ENCODE measurements at places on chromosomes 2 and 18.

DNA sequence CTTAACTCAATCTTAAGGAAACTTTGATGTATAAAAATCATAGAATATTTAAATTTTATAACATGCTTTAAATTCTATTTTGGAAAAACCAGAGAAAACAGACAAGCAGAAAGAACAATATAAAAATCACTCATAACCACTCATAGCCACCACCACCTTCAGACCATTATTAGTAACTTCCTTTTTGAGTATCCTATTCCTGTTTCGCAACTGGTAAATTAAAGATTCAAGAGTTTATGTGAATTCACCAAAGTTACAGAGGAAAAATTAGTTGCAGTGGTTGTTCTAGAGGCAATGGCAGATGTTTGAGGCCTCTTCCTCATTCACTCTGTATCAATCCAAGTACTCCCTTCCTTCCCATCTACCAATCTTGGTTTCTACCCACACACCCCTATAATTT, 49.3 kb upstream of the PROKR1 start:
- DNase-seq: no peak

DNA sequence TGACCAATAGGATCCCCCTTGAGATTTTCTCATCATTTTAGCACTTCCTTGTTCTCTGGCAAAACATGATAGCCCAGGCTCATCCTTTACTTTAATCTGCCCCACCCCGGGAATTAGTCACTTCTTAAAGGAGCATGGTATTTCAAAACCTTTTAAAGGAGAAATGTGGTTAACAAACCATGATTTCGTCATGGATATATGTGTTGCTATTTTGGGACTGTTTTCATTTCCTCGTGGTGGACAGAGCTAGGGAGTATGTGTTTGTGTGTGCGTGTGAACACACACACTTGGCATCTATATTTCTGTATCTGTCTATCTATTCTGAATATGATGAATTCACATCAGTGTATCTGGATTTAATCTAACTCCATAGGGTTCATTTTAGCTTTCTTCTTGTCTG, 128.1 kb downstream of the BIRC6 start:
- no peak for DNase-seq

DNA sequence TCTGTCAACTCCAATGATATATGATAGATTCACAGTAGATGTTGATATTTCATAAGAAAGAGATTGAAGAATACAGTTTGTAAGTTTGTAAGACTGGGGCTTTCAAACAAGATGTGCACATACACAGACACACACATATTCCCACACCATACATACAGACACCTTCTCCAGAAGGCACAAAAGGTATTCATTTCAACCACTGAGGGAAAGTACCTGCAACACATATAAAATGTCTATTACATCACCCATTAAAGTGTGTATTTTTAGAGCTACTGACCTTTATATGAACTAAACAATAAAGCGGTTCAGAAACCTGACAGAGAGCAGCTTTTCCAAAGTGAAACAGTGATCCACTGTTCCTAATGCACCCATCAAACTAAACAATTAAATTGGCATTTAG, 53.3 kb downstream of the CCDC148 start:
- no peak for DNase-seq

- peak; percentile 86 for DNase-seq
Observed at GRCh38 chr18:62524440-62525200, 1.8 kb downstream of the ZCCHC2 start.

- DNase-seq: no peak
Observed at GRCh38 chr2:218023636-218024035, 20.8 kb upstream of the TNS1 start.

DNA sequence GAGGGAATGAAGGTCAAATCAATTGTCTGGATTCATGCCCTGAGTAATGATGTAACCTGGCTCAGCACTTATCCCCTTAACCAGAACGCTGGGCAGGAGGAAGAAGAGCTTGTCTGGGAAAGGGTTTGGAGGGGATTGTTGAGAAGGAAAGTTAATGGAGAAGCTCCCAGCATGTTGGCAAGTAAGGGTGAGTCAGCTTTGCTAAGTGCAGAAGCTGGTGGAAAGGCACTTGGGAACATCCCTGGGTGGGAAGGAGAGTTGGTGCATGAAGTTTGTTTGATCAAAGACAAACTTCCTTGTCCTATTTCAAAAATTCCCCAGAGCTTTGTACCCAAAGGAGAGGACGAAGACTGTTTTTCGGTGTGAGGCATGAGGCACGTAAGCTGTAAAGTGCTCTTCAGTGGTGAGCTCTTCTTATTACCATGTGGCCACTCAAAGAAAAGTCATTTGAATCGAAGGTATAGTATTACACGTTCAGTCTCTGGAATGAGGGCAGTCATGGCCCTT, 17.6 kb upstream of the DAW1 start:
- no peak for DNase-seq

- DNase-seq: no peak
Observed at GRCh38 chr2:82539280-82539621, 1919.8 kb downstream of the SUCLG1 start.

- DNase-seq: no peak
Observed at GRCh38 chr2:204869132-204869823, 324.0 kb downstream of the PARD3B start.

- DNase-seq: no peak
Observed at GRCh38 chr2:230660294-230661060, 52.2 kb upstream of the CAB39 start.

- DNase-seq: no peak
Observed at GRCh38 chr2:191025135-191025534, 11.2 kb upstream of the STAT1 start.

- no peak for DNase-seq
Observed at GRCh38 chr2:230949966-230950873, 25.2 kb upstream of the GPR55 start.

GRCh38 chr2:209424199-209424701, 403 bp downstream of the MAP2 start:
- DNase-seq: peak; percentile 84

DNA sequence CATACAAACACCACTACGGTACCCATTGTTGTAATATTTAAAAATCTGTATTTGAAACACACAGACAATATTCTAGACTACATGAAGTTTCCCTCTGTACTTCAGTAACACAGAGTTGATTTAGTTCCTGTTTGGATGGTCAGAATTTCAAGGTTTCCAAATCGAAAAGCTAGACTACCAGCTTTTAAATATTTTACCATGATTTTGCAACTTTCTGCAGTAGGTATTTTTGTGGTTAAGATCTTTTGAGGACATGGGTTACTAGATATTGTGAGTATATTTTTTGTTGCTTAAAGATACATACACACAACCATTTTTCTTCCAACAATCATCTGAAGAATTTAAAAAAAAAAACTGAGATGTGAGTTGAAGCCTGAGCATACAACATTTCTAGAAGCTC, 10.9 kb downstream of the SERPINB5 start:
- DNase-seq: no peak

DNA sequence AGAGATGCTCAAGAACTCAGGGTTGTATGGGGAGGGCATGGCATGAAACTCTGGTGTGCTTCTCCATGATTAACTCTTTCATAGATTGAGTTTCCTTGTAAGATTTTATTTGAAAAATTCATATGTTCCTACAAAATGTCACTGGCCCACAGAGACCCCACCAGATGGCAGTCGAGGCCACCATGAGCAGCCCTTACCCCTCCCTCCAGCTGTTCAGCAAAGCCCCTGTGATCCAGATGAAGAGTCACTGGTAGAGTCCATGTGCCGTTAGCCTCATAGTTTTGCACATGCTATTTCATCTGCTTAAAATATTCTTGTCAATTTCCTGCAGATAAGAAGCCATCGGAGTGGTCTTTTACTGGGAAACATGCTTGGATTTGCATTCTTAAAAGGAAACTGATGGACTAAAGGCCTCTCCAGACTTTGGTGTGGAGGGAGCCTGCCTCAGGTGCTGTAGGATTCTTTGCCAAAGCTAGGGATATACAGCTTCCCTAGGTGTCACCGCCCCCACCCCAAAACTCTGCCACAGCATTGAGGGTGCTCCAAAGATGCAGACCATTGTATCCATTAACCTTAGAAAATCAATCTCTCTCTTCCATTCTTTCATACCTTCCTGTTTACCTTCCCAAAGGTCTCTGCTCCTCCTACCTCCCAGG, 18.8 kb downstream of the ZNF385B start:
- peak; percentile 63 for DNase-seq

GRCh38 chr2:210167227-210167626, 4.0 kb downstream of the KANSL1L start:
- DNase-seq: no peak

GRCh38 chr2:234335661-234336228, 161.1 kb downstream of the ARL4C start:
- DNase-seq: no peak

GRCh38 chr2:12076810-12077209, 330.4 kb downstream of the LPIN1 start:
- DNase-seq: no peak

- DNase-seq: peak; percentile 40
Observed at GRCh38 chr2:173983391-173983871, 18.3 kb upstream of the SP3 start.

GRCh38 chr18:10060469-10060782, 146.6 kb downstream of the VAPA start:
- no peak for DNase-seq

- DNase-seq: peak; percentile 86
Observed at GRCh38 chr2:130836501-130837174, at the start of gene ARHGEF4. ARHGEF4 (plus strand) TSS chr2:130836914; CDS start chr2:130836954, 40 bp downstream.

- no peak for DNase-seq
Observed at GRCh38 chr2:169709981-169710380, 15.7 kb downstream of the PHOSPHO2 start.

- DNase-seq: no peak
Observed at GRCh38 chr18:9663377-9663776, 44.7 kb upstream of the RAB31 start.

GRCh38 chr18:58117786-58118403, 73.9 kb downstream of the NEDD4L start:
- DNase-seq: peak; percentile 45

DNA sequence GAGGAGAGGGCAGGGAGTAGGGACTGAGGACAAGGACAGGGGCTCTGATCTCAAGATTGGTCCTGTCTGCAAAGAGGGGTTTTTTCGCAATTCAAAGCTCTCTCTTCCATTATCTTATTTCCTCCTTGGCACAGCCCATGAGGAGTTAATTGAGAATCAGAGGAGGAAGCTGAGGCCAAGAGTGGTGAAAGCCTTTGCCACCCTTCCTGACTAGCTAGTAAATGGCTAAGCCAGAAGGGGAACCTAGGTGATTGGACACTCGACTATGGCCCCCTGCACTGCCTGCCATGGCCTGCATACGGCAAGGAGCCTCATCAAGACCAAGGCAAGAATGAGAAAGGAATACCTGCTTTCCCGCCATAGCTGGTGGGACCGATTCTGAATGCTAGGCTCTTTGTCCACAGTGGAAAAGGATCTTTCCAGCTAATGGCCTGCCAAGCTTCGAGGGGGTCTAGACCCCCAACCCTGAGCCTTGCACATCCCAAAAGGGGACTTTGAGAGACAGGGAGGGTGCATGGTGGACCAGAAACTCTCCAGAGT, 237.9 kb downstream of the HAUS1 start:
- DNase-seq: no peak

DNA sequence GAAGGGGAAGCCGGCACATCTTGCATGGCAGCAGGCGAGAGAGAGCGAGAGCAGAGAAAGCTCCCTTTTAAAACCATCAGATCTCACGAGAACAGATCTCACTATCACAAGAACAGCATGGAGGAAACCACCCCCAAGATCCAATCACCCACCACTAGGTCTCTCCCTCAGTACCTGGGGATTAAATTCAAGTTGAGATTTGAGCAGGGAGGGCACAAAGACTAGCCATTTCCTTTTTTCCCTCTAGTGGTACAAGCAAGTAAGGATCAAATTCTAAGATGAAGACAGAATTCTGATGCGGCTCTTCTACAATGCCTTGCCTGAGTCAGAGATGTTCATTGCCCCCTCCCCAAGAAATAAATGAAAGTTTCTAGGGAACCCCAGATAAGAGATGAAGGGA, 45.6 kb upstream of the ANKRD44 start:
- DNase-seq: no peak
